ENCODE measurements at places on chromosomes 4 and X.

DNA sequence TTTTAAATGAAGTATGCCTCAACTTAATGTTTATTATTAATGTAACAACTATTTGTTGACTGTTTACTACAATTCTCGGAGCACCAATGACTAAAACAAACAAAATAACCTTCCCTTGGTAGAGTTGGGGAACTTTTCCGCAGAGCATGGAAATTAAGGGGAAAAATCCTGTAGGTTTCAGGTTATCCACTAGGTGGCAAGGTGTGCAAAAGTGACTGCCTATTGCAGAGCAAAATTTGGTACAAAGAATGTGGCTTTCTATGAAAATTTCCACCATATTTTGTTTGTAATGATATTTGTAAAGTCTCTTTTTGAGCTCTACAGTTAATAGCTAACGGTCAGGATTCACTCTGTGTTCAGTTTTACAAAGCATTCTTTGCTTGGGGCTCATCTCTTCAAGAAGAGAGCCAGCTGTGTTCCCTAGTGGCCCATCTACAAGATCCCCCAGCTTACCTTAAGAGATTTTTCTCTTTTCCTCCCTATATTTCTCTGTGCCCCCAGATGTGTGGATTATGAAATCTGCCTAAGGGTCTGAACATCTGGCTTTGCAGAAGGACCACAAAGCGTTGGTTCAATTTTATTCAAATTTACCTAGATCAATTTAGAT is 61.1 kb downstream of the FBXO8 start:
- DNase-seq: no peak

GRCh38 chr4:2673157-2673556 is 83.0 kb downstream of the TNIP2 start:
- no peak for DNase-seq

GRCh38 chr4:140744421-140744820 is 11.8 kb downstream of the TBC1D9 start:
- no peak for DNase-seq

DNA sequence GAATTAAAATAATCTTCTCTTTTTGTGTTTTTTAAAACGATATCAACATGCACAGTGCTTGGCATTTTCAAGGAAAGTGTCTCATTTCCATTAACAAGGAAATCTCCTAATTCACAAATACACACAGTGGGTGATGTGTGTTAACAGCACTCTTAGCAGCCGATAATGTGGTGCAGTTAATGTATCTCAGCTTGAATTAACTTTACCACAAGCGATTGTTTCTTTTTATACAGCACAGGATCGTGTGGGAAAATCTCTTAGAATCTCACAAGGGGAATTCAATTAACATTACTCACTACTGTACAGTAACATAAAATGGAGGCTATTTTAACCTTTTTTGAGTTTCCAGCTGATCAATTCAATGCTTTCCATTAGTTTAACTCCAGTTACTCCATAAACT is 1841.9 kb downstream of the STIM2 start:
- DNase-seq: no peak

GRCh38 chrX:101349193-101349562 is 636 bp upstream of the TIMM8A start:
- no peak for DNase-seq

DNA sequence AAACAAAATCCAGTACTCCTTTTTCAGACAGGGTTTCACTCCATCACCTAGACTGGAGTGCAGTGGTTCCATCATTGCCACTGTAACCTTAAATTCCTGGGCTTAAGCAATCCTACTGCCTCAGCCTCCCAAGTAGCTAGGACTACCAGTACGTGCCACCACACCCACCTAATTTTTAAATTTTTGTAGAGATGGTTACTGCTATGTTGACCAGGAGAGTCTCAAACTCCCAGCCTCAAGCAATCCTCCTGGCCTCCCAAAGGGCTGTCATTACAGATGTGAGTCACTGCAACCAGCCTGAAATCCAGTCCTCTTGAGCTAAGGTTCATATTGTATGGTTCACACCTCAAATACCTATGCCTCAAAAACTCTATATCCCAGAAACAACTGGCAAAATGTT is 22.4 kb downstream of the ANKRD17 start:
- DNase-seq: no peak

DNA sequence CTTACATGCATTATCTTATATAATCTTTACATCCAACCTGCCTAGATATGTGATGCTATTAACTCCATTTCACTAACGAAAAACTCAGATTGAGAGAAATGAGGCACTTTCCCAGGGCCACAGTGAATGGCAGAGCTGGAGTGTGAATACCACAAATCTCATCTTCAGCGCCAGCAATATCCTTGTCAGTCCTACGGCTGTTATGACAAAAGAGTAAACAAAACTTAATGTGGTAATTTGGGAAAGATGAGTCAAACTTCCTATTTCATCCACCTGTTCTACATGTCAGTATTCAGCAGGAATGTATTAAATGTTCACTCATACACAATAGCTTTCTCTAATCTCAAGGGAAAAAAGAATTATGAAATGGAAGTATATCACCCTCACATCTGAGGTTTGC is 56.9 kb downstream of the FAT1 start:
- DNase-seq: no peak

DNA sequence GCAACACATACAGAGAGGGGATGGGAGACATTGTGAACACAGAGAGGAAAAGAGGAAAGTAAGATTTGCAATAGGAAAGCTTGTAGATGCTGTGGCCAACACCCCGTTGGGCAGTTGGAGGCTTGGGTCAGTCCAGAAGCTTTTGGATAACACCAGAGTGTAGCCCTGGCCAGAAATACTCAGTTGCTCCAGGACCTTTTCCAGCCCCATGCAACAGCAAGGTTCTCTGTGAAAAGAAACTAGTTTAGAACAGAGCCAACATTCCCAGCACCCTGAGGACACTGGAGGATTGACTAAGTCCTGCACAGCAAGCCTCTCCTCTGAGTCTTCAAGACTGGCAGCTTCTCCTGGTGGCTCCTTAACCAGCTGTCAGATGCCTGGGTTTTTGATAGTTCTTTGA is 27.9 kb upstream of the NAF1 start:
- DNase-seq: no peak

DNA sequence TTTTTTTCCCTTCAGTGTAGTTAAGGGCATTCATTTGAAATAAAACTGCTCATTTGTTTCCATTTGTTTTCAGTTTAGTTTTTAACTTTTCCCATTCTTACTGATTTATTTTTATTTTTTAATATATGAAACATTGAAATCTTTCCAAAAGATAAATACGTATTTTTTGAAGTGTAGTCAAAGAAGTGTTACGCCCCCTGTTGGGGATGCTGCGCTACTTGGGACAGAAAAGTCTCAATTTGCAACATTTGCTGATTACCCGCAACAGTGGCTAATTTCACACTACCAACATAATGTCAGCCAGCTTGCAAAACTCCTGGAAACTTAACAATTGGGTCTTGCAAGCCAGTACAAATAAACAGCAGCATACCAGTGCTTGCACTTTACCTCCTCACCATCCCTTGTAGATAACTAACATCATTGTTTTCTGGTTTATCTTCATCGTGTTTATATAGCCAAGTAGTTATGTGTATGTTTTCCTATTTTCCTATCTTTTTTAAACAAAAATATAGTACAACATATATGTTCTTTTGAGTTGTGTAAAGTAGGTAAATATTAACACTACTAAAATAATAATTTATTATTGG is 158.6 kb downstream of the STPG2 start:
- no peak for DNase-seq

- no peak for DNase-seq
These were observed 161.8 kb upstream of the MAP3K15 start for GRCh38 chrX:19677121-19677520.

DNA sequence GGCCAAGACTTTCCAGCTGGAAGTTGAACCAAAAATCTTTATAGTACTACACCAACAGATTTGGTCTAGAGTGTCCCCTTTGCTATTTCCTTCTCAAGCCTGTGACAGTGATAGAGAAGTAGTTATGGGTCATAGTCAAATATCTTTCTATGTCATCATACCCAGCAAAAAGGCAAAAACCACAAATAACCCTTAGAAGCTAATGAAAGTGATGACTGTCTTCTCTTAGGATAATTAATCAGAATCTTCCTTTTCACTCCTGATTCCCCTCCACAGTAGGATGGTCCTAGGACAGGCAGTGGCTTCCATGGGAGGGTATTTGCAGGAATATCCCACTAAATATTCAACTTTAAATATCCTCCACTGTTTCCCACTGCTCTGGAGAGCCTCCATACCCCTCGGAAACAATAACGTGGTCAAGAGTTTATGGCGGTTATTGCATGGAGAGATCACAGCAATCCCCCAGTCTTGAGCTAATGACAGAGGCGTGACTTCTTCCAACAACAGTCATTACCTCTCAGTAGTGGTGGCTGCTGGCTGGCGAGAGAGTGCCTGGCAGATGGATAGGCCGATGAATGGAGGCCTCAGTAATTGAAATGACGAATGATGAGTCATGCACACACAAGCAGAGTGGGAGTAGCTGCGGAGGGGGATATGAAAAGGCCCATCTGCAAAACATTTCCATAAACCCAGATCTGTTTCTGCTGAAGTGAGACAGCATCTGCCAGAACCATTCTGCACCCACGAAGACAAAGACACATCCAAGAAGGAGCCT is 154.9 kb downstream of the STK32B start:
- DNase-seq: no peak

DNA sequence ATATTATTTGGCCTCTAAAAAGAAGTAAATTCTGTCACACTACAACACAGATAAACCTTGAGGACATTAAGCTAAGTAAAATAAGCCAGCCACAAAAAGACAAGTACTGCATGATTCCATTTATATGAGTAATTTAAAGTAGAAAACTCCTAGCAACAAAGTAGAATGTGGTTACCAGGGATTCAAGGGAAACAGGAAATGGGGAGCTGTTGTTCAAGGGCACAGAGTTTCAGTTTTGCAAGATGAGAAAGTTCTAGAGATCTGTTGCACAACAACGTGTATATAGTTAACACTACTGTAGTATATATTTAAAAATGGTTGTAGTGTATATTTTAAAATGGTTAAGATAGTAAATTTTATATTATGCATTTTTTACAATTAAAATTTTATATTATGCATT is 25.4 kb downstream of the SEC31A start:
- DNase-seq: no peak

DNA sequence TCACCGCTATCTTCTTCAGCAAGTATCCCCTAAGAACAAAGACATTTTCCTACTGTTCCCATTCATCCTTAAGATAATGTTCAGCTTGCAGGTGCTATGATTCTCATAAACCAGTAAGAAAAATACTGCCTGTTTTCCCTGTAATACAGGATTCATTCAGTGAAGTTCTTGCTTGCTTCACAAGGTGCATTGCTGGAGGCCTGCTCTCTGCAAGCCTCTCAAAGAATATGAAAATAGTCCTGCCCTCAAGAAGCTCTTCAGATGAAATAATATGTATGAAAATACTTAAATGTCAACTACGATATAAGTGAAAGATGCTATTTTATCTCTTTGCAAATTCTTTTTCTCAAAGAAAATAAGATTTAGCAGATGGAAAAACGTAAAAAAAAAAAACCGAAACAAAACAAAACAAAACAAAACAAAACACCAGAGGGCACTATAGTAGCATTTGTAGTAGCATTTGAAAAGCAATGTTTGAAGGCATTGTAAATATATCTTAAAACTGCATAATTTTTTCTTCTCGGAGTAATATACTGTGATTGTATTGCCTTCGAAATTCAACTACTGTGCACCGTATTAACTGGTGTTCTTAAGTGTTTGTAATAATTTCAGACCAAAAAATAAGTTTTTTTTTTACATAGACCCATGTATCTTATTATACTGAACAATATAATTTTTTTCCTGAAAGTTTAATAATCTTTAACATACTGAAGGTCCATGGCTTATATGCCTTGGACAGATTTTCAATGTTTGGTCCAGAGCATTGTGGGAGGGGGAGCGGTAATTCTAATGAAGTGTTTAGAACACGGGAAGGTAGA is 26.0 kb downstream of the ADH4 start:
- DNase-seq: no peak

DNA sequence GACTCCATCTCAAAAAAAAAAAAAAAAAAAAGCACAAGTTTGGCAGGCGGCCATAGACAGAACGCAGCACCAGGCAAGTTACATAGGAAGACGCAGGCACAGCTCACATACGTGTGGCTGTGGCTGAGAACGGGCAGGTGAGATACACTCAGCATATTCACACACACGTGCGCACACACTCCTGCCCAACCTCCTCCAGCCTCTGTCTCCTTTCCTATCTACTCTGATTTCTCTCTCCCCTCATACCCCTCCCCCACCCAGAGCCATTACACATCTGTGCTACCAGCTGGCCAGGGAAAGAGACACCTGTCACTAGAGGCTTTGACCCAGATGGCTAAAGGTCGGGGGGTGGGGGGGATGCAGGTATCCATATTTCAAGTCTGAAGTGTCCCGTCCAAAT is 2.2 kb upstream of the SLC38A5 start:
- DNase-seq: no peak

DNA sequence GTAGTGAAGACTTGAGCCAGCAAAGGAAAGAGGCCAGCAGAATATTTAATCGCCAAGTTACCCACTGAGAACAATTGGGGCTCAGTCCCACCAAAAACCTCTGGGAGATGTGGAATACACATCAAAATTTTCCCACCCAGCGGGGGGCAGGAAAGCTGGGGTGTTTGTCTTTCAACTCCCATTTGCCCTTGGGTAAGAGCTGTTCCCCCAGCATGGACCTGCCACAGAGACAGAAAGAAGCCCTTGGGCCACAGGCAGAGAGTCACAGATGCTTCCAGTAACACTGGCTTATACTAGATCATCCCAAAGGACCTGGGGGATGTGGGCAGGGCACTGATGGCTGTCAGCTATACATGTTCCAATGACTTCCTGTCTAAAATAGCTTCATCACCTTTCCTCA is 18.9 kb upstream of the FBXW7 start:
- DNase-seq: no peak

DNA sequence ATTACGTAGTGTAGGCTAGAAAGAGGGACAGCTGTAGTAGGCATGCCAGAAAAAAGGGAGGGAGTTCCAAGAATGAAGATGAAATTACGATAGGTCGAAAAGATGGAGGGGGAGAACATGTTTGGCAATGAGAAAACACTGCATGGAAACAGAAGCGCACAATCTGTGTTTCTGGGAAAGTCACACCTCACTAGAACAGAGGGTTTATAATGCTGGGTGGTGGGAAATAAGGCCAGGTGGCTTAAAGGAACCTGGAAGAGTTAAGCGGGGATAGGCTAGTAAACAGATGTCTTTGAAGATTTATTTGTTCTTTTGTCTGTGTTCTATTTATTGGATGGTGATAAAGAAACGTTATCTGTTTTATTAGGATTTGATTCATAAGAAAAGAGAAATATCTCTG is 29.1 kb downstream of the TRAPPC11 start:
- no peak for DNase-seq

GRCh38 chr4:88008743-88009171 is 1.3 kb downstream of the PKD2 start:
- no peak for DNase-seq
